ENCODE measurements at places on chromosomes 3 and 15. TPM values are rescaled to one million over a fixed set of nuclear protein-coding genes. Genes with fewer than 3 reads are reported as not detected.

DNA sequence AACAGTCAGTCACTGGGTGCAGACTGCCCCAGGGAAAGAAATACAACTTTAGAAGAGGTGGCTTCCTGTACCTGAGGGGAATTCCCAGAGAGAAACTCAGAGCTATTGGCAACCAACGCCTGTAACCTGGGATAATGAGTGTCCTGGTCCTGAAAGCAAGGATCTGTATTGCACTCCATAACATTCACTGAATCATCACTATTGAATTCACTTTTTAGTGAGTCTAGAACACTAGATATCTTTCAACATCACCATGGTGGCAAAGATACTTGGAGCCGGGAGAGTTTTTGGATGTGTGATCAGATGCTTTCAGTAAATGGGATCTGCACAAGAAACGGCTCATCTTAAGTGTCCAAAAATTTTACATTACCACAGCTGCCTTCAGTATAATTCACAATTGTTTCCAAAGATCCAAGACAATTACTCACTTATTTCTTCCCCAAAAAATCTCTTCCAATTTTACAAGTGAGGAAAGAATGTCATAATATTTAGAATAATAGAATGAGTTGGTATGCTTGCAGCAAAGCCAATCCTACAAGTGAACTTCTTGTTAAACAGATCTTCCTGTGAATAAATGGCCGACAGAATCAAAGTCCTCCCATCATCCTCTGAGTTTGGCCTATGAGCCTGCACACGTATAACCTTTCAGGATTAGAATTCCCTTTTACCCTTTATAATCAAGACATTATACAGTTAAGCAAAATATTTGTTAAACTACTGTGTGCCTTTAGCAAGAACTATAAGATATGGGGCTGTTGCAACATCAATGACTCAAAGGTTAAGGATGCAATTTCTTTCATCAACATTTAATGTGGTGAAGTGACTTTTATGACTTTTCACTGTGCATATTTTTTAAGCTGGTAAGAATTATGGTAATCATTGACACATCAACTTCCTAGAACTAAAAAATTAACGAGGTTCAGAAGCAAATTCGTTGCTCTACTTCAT, 243.3 kb upstream of the COL8A1 start:
- no peak for DNase-seq

- DNase-seq, result peak; percentile 52
These were observed 33.5 kb downstream of the BDH1 start for GRCh38 chr3:197522183-197522715.

SPATA12 gene
- not detected for total RNA-seq

GRCh38 chr3:96192966-96193550, 621.3 kb upstream of the EPHA6 start:
- DNase-seq, result no peak

DNA sequence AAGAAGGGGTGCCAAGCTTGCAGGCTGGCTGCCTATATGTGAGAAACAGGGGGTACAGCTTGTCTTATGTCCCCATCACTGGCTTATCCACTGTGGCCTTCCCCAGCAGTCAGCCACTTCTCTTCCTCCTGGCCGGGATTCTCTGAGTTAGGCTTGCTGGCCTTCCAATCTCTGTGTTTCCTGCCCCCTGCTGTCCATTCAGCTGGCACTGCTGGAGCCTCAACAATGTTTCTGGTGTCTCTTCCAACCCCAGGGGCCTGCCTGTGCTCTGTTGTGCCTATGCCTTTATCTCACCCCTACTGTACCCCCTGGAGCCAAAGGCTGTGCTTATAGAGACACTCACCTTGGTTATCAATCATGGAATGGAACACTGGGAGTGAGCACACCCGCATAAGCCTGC, 36.5 kb downstream of the ANAPC13 start:
- peak; percentile 54 for DNase-seq

Data from right lobe of liver (tissue), 6 donors.